ENCODE measurements at places on chromosomes 5 and 9.

DNA sequence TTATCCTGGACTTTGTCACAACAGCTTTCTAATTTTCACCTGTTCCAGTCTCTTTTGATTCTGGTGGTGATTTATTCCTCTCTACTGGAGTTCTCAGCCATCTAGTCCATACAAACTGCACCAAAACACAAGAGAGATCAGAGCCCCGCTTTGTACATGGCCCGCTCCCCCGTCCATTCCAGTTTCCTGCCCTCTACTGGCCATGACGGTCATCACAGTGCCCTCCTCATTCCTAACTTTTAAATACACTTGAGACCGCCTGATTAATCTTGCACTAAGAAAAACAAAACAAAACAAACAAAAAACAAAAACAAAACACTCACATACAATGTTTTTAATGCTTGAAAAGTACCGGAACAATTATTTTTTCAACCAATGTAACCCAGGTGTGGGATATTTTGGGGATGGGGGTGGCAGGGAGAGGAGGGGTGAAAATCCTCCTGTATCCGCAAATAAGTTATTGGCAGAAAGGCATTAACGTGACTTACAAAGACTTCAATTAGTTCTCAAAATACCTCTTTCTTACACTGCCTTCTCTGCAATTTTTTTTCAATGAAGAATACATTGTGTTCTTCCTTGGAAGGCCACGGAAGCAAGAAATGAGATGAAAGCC is 84.8 kb upstream of the PAM start:
- DNase-seq = no peak

DNA sequence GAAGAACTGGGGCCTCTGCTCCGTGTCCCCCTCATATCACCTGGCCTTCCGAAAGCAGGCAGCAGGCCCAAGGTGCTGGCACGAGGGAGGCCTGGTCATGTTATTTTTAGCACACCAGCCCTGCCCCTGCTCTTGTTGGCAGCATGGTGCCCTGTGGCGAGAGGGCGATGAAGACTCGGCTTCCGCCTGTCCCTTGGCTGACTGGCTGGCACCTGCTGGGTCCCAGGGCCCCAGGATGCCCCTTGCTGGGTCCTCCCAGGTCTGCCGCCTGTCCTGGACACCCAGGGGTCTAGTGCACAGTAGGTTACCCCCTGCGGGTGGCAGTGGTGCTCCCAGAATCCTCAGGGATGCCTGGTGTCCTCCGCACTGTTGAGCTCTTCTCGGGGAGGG is 77.0 kb downstream of the RXRA start:
- DNase-seq = no peak

DNA sequence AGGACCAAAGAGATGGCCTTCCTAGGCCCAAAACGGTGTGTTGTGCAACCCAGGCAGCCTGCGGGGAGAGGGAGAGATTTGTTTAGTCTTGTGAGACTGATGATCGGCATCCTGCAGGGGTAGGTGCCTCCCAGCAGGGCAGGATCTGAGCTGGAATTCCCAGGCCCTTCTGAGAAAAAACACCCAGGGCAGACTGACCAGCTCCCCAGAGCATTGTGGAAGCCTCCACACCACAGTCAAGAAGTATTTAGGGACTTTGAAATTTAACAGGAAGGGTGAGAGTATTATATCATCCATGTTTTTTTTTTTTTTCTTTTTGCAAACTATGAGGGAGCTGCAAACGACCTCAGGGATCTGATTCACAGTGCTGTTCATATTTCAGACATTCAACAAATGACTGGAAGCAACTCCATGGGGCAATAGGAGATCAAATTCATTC is 104.5 kb upstream of the LHFPL2 start:
- no peak for DNase-seq

DNA sequence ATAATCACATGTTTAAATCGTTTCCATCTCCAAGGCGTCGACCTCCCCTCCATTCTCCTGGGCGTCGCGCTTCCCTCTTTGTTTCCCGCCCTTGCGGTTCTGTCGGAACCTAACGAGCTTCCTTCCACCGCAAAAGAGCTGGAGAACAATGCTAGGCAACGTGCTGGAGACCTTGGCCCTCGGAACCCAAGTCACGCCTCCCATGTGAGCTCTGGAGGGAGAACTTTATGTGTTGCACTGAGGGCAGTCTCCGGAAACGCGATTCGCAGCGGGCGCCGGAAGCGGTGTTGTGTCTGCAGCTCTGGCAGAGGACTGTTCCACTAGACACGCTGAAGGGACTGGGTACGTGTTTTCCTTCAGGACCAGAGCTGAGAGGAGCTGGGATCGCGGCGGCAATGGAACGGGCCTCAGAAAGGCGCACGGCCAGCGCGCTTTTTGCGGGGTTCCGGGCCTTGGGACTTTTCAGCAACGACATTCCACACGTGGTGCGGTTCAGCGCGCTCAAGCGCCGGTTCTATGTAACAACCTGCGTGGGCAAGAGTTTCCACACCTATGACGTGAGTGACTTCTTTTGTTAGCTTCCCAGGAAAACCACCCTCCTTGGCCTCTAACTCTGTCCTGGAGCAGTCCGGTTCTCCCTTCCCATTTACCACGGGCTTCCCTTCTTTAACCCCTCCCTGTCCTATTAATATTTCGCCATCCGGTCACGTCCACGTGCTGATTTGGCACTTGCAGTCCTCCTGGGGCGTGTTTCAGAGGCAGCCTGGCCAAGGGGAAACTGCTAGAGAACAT is at the start of gene WDR36:
Gene WDR36, plus strand, starts transcription at position 287 of the 792 bp plus-strand sequence. Its CDS starts 109 bp downstream, at position 396.
- DNase-seq = peak; percentile 89

GRCh38 chr5:133249593-133249992 is 197.8 kb downstream of the HSPA4 start:
- no peak for DNase-seq

DNA sequence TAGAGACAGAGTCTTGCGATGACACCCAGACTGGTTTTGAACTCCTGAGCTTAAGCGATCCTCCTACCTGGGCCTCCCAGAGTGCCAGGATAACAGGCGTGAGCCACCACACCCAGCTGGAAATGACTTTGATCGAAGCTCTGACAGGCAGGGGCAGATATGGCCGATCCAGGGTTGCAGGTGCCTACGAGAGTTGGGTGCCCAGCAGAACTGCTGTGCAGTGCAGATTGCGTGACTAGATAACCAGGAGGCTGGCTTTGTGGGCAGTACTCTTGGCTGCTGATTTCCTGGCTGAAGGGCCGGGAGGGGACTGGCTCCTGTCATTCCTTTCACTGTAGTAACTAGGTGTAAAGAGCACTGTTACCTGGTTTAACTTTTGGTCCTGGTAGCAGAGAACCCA is 11.8 kb downstream of the TBC1D13 start:
- no peak for DNase-seq

DNA sequence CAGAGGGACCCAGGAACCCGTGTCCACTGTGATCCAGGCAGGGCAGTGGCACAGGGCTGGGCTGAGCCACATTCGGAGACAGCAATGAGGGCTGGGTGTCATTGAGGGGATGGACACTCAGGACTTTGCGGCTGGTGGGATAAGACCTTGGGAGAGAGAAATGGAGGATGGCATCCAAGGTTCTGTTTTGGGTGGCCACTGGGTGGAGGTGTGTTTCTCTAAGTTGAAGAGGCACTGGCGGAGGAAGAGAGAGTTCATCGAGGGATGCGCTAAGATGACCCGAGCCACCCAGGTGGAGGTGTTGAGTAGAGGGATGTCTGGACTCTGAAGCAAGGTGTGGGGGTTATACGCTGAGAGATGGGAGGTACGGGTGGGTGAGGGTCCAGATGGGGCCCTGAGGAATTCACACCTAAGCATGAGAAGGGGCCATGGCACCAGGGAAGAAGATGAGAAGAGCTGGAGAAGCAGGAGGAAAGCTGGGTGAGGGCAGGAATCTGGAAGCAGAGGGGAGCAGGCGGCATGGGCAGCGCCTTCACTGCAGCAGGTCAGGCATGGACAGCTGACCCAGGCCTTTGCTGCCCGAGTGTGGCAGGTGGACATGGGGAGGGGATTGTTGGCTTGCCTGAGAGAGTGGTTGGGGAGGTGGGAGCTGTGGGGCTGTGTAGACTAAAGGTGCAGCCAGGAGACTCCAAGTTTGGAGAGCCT is 2.5 kb upstream of the SLC25A48 start:
- DNase-seq = no peak

DNA sequence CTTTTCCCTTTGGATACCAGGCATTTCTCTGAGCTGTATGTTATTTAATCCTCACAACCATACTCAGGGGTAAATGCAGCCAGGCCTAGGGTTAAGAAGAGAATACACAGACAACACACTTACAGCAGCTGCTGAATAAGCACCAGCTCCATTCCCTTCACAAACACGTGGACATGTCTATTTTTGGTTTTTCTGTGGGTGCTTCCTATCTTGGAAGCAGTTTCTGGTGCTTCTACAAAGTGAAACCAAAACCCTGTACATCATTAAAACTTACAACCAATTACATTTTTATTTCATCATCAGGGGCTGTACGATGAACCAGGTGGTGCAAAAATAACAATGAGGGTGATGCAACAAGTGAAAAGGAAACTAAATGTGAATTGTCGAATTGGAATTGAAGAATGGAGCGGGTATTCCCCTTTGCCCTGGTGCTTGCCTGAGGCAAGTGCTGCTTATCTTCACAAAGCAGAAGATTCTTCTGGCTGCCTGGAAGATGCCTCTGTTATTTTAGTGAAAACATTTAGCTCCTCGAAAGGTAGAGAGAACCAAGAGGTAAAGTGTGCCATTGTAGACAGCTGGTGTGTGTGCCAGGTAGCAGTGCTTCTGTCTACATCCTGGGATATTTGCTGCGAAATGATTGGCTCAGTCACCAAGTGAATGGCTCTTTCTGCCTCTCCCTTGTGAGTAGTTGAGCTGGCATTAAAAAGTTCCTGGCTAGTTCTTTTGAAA is 18.6 kb upstream of the IFNB1 start:
- peak; percentile 66 for DNase-seq

- DNase-seq = no peak
Observed at GRCh38 chr5:6181147-6181729, 197.1 kb downstream of the MED10 start.

DNA sequence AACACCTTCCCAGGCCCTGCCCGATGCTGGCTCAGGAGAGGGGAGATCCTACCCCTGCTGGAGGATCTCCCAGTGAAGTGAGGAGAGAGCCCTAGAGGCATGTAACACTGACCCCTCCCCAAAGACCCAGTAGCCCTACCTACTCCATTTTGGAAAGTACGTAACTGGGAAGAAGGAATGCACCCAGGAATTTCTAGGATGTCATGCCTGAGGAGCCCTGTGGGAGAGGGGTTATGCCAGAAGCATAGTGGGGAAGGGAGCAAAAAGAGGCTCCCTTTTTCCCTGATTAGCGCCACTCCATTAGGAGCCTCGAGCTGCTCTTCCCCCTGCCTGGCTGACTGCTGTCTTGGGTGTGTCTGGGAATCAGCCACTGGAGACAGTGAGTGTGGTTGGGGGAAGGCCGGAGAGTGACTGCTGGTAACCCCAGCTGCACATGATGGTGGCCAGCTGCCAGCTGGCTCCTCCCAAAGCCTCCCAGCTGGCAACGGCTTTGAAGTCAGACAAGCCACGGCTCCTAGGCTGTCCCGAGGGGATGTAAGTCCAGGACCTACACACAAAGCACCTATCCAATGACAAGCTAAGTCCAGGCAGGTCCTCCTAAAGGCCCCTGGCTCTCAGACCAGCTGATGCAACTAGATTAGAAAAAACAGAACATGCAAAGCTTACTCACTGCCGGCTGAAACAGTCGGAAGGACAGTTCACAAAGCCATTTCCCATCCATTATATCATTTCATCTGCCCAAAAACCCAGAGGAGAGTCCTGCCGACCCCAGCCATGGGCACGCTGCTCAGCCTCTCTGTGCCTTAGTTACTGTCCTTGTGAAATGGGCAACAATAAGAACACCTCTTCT is 136.5 kb upstream of the ABCA1 start:
- DNase-seq = no peak

- DNase-seq = no peak
Observed at GRCh38 chr9:121529237-121529987, 29.8 kb upstream of the GGTA1 start.

DNA sequence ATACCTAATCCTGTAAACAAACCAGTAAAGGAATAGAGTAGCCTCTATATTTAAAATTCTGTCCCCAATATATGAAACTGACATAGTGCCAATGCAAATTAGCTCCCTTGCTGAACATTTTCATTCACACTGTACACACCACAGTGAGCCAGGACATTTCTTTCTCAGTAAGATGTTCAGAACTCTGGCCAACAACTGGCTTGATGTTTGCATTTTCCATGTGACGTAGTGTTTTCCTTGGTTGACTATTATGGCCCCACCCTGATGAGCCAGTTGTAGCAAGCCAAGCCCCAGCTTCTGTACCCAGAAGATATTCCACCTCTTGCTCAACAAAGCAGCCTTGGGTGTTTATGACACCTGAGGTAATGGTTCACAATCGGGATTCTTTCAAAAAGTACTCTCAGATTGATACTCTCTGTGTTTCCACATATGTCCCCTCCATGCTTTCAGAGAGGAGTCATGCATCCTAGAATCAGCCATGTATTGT is 17.7 kb upstream of the ANXA1 start:
- DNase-seq = no peak

- DNase-seq = peak; percentile 50
Observed at GRCh38 chr9:5352637-5353248, 13.1 kb upstream of the RLN1 start.

DNA sequence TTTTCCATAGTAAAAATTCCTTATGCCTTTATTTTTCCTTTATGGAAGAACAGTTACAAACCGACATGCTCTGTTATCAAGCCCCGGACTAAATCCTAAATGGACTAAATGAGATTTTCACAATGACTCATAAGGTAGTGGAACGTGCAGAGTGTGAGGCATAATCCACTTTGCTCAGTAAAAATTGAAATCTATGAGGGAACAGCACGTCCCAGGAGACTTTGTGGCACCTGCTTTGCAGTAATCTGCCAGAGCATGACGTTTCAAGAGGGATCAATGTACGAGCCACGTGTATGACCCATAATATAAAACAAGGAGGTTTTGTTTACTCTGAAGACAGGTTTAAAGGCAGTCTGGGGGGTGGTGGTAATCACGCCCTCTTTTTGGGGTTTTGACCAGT is 83.8 kb upstream of the GNA14 start:
- no peak for DNase-seq

GRCh38 chr9:109468927-109469326 is 29.2 kb downstream of the PTPN3 start:
- DNase-seq = no peak

DNA sequence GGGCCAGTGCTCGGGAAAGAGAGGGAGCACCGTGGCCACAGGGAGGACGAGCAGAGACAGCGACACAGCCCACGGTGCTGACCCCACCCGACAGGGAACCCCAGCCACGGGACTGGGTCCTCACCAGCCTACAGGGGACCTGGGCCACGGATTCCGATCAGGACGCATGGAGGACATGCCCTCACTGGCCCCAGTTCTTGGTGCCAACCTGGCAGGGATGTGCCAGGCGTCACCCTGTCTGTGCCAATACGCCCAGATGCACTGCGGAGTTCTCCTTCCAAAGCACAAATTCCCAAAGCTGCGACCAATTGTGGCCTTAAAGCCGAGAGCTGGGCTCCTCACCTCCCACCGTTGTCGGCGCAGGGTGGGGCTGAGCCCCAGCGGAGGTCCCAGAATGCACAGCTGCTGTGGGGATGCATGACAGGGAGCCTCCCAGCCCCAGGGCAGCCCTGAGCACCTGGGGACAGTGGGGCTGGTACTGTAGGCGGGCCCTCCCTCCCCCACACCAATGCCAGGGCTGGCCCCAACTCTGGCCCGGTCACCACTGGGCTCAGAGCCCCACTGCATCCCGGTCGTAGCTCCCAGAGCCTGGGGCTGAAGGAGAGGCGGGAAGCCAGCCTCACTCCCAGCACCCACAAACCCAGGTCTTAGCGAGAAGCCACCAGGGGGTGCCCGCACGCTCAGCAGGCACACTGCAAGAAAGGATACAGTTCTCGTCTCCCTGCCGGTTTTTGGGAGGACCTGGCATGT is 44.2 kb downstream of the NKD2 start:
- no peak for DNase-seq

- DNase-seq = peak; percentile 72
Observed at GRCh38 chr9:98075332-98075805, 18.8 kb downstream of the NANS start.

GRCh38 chr9:3001311-3001710 is 157.4 kb upstream of the PUM3 start:
- DNase-seq = no peak

Data from CD4-positive, alpha-beta T cell treated with Interleukin-4 for 4 hours (primary cell).